Activated T-cell treated with anti-CD3 and anti-CD28 coated beads, Interleukin-2, amount 50 U/mL, for 4 hours (primary cell): ENCODE measurements at places on chromosomes 11 and 22. TPM values are rescaled to one million over a fixed set of nuclear protein-coding genes. Genes with fewer than 3 reads are reported as not detected.

The CEND1 gene
- 1.8 TPM for total RNA-seq

The POLD4 gene
- 16.4 TPM for total RNA-seq

DNA sequence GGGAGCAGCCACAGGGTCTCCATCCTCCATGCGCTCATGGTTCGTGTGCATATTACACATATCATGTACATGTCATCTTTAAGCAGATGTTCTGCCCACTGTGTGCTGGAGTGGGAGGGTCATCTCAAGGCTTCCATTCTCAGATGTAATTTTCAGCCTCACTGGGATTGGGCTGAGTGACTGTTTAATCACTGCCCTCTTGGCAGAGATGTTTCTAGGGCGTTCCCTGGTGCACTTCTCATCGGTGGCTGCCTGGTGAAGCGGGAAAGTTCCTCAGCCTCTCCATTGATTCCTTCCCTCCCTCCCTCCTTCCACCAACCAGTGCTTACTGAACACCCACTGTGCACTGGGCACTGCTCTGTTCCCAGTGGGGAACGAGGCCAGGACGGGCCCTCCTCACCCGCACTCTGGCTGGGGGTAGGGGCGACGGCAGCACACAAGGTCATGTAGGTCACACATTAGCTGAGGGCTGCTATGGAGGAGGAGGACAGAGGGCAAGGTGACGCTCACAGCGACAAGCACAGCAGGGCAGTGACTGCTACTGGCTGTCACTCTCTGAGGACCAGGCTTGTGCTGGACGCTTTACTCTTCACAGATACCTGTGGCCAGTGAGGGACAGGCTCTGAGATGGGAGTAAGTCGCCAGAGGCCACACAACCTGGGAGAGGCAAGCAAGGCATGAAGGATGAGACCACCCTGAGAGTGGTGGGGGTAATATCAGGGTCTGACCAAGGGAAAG, 22.9 kb downstream of the GNAZ start:
- DNase-seq: no peak

The LRRC55 gene
- total RNA-seq: not detected

The CDC42EP1 gene
- total RNA-seq: 0.13 TPM

The LSP1 gene
- 34.6 TPM for total RNA-seq

The HBE1 gene
- 2.3 TPM for total RNA-seq

The MMP8 gene
- total RNA-seq: not detected

GRCh38 chr11:17744151-17744940, 9.8 kb downstream of the KCNC1 start:
- no peak for DNase-seq

GRCh38 chr11:66328031-66328301, 8.3 kb downstream of the RIN1 start:
- DNase-seq: no peak

DNA sequence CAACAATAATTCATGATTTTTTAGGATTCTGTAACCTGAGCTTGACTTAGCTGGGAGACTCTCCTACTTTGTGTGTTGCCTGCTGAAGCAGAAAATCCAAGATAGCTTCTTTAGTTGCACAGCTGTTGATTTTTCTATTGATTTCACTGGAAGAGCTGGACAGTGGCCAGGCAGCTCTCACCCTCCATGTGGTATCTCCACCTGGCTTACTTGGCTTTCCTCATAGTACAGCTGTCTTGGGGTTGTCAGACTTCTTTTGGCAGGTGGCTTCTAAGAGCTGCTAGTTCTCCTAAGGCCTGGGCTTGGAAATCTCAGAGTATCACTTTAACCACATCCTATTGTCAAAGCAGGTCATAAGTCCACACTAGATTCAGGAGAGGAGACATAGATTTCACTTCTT, 130.8 kb upstream of the SPON1 start:
- no peak for DNase-seq

The CCDC116 gene
- total RNA-seq: 0.86 TPM

GRCh38 chr11:19963697-19964387, 196.4 kb downstream of the DBX1 start:
- no peak for DNase-seq

The FAM180B gene
- 0.13 TPM for total RNA-seq

The ATG13 gene
- total RNA-seq: 47.4 TPM

- no peak for DNase-seq
These were observed 25.4 kb upstream of the MYO18B start for GRCh38 chr22:25716637-25717036.

The MS4A3 gene
- total RNA-seq: not detected

DNA sequence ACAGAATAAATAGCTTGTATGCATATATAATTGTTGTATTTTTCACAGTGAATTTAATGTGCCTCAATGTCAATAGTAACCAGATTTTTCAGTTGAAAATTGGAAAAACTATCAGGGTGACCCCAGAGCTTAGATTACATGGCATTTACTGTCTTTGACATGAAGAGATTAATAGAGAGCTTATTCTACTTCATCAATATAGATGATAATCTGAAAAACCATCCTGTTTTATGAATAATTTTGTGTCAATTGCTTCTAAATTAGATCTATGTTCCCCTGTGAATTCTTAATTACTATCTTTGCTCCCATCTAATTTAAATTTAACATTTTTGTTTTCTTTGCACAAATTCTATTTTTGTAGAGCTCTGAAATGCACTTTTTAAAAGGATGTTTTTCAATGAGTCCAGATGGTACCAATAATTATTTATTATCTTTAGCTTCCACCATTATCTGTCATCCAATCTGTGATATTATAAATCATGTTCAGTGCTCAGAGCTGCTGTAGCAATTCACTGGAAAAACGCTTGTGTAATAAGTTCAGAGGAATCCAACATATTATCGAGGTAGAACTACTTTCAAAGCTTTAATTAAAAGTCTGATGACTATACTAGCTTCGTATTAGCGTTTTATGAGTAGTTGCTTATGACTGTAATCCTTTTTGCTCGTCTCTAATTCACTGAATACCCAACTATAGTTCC, 291.4 kb downstream of the JRKL start:
- no peak for DNase-seq

DNA sequence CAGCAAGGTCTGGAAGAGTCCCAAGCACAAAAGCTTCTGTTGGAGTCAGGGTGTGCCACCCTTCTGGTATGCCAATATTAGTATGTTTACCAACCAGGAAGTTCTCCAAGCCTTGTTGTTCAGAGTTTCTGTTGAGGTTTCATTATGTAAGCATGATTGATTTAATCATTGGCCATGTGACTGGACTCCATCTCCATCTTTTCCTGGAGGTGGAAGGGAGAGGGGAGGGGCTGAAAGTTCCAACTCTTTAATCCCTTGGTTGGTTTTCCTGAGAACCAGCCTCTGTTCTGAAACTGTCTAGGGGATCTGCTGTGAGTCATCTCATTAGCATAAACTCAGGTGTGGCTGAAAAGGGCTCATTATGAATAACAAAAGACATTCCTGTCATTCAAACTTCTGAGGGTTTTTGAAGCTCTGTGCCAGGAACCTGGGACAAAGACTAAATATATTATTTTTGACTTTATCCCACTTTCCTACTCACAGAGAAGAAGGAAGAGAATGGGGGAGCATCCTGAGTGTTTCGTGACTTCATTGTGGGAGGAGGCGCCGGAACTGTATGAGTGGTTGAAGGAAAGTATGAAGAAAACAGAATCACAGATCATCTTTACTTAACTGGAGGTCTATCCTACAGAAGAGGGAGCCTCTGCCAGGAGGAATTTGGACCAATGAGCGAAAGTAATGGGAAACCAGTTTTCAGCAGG, 138.2 kb downstream of the NECTIN1 start:
- no peak for DNase-seq

GRCh38 chr11:1218788-1219445, 3.9 kb upstream of the MUC5B start:
- DNase-seq: no peak

GRCh38 chr11:9752091-9752490, 88.2 kb downstream of the SWAP70 start:
- no peak for DNase-seq

- no peak for DNase-seq
These were observed 17.6 kb upstream of the MED17 start for GRCh38 chr11:93766504-93766903.

The SLC6A5 gene
- total RNA-seq: not detected

DNA sequence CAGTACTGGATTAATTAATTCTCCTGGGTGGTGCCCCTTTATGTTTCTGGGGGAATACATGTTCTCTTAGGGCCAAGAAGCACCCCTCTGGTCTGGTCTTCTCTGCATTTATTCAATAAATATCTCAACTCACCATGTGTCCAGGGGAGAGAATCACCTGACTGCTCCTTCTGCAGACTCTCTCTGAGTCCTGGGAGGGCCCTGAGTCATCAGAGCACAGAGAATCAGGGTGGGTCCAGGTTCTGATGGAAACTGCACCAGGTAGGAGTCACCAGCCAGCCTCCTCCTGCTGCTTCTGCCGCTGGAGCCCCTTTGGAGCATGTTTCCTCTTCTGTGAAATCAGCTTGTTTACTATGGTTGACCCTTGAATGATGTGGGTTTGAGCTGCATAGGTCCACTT, 107.7 kb upstream of the PLET1 start:
- no peak for DNase-seq

The MYOD1 gene
- total RNA-seq: not detected

The ARVCF gene
- 2.8 TPM for total RNA-seq

The CRYBB3 gene
- 0.38 TPM for total RNA-seq

DNA sequence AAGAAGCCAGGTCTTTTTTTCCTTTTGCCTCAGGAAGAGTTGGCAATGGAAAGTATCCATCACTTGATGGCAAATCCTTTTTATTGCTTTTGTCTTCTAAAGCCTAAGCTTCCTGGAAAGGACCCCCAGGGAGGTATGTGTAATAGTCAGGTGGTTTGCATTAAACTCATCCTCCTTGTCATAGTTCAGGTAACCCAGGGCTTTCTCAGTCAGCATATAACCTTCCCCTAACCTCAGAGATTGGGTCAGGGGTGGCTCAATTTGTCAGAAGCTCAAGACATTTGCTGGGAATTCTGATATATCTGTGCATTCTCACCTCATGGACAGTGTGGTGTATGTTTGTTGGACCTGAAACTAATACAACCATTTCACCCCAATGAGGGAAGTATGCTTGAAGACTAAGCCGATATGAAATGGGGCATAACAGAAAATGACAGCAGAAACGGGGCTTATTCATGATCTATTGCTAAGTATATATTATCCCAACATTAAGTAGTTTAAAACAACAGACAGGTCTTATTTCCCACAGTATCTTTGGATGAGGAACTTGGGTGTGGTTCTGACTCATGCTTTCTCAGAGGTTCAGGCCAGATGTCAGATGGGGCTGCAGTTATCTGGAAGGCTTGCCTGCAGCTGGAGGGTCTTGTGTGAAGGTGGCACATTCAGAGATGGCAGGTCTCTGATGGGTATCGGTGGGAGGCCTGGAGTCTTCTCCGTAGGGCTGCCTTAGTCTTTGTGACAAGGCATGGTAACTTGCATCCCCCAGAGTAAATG, 135.8 kb upstream of the SPON1 start:
- DNase-seq: no peak

GRCh38 chr11:2153581-2154194, 7.3 kb downstream of the INS start:
- DNase-seq: no peak

The GLYAT gene
- not detected for total RNA-seq

- no peak for DNase-seq
These were observed 13.8 kb upstream of the PICK1 start for GRCh38 chr22:38043151-38044039.

- DNase-seq: no peak
These were observed 8.2 kb downstream of the SPINDOC start for GRCh38 chr11:63821411-63821810.

The KRTAP5-11 gene
- not detected for total RNA-seq

DNA sequence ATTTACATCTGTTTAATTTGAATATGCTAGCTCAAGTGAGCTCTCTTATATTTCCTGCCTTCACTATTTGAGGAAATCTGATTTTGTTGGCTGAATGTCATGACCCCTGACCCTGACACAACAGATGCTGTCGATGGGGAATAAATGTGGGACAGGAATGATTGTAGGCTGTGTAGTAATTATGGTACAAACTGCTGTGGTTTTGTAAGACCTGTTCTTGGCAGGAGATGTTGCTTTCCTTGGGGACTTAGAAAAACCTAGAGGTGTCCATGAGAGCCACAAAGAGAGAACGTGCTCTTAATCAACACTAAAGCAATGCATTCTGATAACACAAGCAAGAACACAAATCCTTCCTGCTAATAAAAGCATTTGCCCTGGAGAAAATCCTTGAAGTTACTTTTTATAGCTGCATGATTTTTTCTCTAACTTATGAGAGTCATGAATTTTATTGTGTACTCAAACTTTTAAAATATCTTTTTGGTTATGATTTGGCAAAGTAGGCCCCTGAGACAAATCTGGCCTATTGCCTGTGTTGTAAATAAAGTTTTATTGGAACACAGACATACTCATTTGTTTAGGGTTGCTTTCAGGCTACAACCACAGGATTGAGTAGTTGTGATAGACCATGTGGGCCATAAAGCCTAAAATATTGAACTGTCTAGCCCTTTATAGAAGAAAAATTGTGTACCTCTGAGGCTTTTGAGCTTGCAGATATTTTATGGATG, 90.2 kb downstream of the DDX10 start:
- no peak for DNase-seq

DNA sequence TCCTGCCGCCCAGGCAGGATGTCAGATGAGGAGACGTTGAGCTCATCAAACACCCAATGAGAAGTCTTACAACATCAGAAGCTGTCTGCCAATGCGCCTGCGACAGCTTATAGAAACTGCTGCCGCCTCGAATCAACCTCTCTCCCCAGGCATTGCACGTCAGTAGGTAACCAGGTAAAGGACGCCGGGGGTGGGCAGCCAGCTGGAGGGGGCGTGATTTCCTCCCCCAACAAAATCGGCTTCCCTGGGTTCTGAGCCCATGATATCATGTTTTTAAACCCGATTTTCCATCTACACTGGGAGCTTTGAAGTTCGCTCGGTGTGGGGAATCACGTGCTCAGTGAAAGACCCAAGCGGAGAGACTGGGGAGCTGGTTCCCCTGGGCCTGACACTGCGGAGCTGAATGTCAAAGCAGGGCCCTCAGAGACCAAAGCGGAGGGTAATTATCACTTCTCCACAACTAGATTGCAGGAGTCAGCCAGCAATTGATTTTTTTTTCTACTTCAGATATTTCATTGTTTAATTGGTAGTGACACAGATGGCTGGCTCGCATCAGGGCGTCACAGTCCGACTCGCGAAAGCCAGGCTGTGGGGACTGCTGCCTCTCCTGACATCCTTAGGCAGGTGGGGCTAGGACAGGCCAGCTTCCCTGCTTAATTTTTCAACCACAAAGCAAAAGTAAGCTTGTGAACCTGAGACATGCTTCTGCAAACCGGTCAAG, 15.4 kb downstream of the FAM83F start:
- DNase-seq: peak; percentile 39

- DNase-seq: no peak
These were observed 2.8 kb downstream of the TMEM121B start for GRCh38 chr22:17118342-17118741.

- DNase-seq: no peak
These were observed 303.8 kb downstream of the NTM start for GRCh38 chr11:131674051-131674755.

DNA sequence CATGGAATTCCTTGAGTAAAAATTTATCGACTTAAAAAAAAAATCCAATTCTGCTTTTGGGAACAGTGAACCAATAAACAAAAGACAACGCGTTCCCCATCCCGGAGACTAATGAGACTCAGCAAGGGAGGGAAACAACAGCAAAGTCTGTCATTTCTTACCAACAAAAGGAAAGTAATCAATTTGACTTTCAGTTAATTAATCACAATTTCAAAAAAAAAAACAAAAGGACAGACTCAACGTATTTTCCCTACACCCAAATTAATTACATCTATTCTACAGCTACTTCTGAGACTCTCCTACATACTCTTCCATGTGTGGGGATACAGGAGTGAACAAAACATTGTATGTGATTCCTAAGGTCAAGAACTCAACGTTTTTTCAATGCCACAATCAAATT, 1.9 kb downstream of the RDX start:
- no peak for DNase-seq

The LRRC51 gene
- total RNA-seq: 7.7 TPM
